ENCODE measurements at places on chromosomes 5 and 9.

- no peak for DNase-seq
Observed at GRCh38 chr9:137982200-137982599, 104.6 kb downstream of the CACNA1B start.

GRCh38 chr5:143314099-143314498 is 89.4 kb downstream of the NR3C1 start:
- DNase-seq, result no peak

DNA sequence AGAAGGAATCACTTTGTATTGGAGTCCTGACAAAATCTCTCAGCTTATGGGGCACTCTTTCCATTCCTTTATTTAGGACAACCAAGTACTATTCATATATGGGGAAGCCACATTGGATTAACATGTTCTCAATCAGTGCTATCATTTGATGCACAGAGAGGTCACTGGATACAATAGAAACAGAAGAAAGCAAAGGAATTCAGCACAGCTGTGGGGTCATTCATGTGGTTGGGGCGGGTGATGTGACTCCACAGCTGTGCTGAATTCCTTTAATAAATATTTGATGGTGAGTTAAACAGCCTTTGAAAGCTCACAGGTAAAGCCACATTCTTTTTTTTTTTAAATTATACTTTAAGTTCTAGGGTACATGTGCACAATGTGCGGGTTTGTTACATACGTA is 854 bp upstream of the TEX48 start:
- DNase-seq, result no peak

DNA sequence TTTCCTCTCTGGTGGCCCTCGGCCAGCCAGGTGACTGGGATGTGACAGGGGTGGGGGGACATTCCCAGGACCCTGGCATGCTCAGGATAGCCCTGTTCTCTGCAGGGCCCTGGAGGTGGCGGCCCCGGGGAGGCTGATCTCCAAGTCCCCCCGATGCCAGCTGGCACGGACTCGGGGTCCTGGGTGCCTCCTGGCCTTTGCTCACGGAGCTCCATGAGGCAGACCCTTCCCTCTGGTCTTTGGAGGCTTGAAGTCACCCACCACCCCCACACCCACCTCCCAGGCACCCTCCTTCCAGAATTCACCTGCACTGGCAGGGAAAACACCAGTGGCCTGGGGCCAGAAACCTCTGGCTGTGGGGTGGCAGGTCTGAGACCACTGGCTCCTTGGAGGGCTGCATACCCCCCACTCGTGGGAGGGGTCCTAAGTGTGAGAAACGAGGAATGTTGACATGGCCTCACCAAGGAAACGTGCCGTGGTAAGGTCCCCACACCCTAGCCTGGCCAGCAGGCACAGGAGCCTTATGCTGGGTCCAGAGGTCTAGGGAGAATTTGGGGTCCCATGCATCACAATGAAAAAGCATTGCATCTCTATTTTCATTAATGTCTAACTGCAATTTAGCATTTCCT is 130.8 kb upstream of the FAM120A start:
- no peak for DNase-seq

- no peak for DNase-seq
Observed at GRCh38 chr5:760363-761058, 24.0 kb downstream of the ZDHHC11B start.

- peak; percentile 40 for DNase-seq
Observed at GRCh38 chr5:90421136-90421535, 11.6 kb upstream of the CETN3 start.

- no peak for DNase-seq
Observed at GRCh38 chr9:98503867-98504266, 204.9 kb downstream of the GABBR2 start.

- no peak for DNase-seq
Observed at GRCh38 chr9:132301521-132301920, 53.3 kb downstream of the SETX start.

- DNase-seq, result no peak
Observed at GRCh38 chr5:98639274-98639673, 134.2 kb upstream of the RGMB start.

GRCh38 chr5:76583163-76584047 is 39.8 kb downstream of the F2RL2 start:
- peak; percentile 45 for DNase-seq

DNA sequence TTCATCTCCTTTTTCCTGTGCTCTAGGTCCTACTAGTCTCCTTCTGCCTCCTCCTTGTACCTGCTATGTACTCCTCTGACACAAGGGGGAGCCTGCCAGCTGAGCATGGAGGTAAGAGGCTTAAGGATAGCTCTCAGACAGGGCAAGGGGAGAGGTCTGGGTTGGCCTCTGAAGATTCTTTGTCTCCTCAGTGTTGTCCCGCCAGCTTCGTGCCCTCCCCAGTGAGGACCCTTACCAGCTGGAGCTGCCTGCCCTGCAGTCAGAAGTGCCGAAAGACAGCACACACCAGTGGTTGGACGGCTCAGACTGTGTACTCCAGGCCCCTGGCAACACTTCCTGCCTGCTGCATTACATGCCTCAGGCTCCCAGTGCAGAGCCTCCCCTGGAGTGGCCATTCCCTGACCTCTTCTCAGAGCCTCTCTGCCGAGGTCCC is 3.8 kb downstream of the CREB3 start:
- peak; percentile 92 for DNase-seq

DNA sequence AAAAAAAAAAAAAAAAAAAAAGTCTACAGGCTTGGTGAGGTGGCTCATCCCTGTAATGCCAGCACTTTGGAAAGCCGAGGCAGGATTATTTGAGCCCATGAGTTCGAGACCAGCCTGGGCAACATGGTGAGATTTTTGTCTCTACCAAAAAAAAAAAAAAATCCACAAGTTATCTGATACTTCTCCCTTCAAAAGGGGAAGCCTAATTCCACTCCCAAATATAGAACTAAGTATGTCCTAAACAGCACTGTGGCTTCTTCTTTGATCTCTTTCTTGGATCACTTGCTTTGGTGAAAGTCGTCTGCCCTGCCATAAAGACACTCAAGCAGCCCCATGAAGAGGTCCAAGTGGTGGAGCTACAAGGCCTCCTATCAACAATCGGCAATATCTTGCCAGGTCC is 18.8 kb upstream of the STING1 start:
- no peak for DNase-seq

- peak; percentile 54 for DNase-seq
Observed at GRCh38 chr5:160188141-160189015, 40.9 kb upstream of the FABP6 start.

- DNase-seq, result peak; percentile 56
Observed at GRCh38 chr9:38038307-38039089, 30.5 kb downstream of the SHB start.

GRCh38 chr9:79236466-79236865 is 335.3 kb upstream of the TLE4 start:
- no peak for DNase-seq

DNA sequence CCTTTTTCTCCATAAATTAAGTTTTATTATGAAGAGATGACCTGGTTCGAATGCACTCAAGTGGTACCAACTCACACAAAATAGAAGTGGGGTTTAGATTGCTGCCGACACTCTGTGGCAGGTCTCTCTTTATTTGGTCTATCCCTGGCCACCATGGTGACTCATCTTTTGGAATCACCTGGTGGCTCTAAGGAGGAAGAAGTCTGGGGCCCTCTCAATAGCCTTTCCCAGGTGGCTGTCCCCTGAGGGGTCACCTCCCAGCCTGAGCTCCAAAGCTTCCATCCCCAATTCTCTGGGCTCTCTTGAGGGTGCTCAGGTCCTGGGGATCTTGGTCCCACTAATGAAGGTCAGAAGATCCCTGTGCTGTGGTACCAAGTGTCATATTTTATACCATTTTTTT is 136.8 kb downstream of the MVB12B start:
- no peak for DNase-seq

DNA sequence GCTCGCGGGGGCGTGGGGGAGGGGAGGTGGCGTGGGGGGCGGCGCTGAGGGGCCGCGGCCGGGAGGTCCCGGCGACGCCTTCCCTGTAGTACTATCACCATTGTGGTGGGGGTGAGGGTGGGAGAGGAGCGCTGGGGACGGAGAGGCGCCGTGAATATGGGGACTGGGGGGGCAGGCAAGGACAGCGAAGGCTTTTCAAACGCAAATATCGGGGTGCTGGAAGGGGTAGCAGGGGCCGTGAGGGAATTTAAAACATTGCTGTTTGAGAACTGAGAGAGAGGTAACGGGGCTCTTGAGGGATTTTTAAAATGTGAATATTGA is 427 bp downstream of the RBM27 start:
- no peak for DNase-seq

- no peak for DNase-seq
Observed at GRCh38 chr5:93100428-93100827, 480.6 kb downstream of the NR2F1-AS1 start.

GRCh38 chr9:114231719-114232449 is 76.5 kb downstream of the COL27A1 start:
- no peak for DNase-seq

DNA sequence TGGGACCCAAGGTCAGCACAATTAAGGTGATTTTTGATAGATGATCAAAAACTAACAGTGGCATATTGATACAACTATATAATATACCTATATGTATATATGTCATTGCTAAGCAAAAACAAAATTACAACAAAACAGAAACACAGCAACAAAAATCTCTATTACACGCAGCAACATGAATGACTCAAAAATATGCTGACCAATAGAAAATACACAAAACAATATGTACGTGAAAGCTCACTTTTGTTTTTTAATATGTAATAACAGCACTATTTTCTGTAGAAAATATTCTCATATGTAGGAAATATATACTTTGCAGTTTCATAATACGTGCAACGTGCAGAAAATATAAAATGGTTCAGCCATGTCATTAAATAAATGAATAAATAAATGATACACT is 1985.7 kb upstream of the CDH9 start:
- DNase-seq, result no peak

GRCh38 chr9:77582525-77582924 is 65.6 kb downstream of the GNA14 start:
- DNase-seq, result no peak

- no peak for DNase-seq
Observed at GRCh38 chr5:75373862-75374261, 36.8 kb downstream of the HMGCR start.

DNA sequence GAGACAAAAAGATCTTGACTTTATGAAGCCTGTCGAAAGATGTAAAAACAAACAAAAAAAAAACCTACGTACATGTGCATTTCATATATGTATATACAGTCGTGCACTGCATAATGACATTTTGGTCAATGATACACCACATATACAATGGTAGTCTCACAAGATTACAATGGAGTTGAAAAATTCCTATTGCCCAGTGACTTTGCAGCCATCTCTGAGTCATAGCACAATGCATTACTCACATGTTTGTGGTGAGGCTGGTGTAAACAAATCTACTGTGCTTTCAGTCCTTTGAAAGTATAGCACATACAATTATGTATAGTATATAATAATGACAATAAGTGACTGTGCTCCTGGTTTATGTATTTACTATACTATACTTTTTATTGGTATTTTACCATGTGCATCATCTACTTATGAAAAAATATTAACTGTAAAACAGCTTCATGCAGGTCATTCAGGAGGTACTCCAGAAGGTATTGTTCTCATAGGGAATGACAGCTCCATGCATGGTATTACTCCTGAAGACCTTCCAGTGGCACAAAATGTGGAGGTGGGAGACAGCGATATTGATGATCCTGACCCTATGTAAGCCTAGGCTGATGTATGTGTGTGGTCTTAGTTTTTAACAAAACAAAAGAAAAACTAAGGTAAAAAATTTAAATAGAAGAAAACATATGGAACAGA is 73.7 kb upstream of the FST start:
- peak; percentile 72 for DNase-seq

All from dermis blood vessel endothelial cell (primary cell).